ENCODE measurements at places on chromosomes 4 and X.

GRCh38 chr4:88435987-88436693 lies 20.8 kb upstream of the HERC5 start:
- H3K4me3 ChIP-seq = no peak overlapping the region
- no peaks in the 10 kb centered on the region for H3K27me3 ChIP-seq
- no peak for DNase-seq

DNA sequence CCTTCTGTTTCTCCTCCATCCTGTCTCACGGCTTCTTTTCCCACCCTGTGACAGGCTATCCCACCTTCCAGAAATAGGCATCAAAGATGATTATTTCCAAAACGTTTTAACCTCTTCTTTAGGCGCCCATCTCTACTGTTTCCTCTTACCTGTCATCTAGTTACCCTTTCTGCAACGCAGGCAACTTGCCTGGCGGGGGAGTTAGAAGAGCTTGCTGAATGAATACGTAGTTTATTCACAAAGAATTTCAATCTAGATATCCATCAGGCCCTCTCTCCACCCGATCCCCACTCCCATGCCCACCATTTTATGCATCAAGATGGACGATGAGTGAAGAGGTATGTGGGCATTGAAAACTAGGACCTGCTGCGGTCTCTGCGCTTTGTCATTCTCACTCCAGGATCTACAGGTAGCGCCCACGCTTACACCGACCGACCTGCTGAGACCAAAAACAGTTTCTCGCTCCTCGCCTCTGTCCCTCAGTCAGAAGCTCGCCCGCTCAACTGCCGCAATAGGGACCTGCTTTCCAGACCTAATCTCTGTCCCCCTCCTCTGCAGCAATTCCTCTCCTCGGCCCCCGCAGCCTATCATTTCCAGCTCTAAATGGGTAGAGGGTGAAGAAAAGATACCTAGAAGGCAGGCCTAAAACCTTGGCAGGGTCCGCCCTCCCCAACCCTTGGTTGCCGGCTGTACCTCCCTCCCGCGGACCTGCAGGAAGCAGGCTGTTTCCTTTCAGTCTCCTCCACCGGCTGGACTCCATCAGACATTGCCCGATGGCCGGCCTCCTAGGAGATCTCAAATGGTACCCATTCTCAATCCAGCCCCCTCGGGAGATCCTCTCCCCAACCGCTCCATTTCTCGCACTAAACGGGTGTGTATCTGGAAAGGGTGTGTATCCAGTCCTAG lies 624 bp downstream of the BEX5 start:
- H3K36me3 ChIP-seq = no peaks in the 10 kb centered on the region
- H3K27ac ChIP-seq = peak overlapping the region; percentile 94
- DNase-seq = peak; percentile 40
- H3K4me1 ChIP-seq = peaks cover 16% of the 10 kb centered on the region
- H3K4me3 ChIP-seq = peak overlapping the region; percentile 95

GRCh38 chr4:77153006-77153405 lies 4.0 kb upstream of the CCNG2 start:
- no peak overlapping the region for H3K27ac ChIP-seq
- H3K4me1 ChIP-seq = peaks cover 22% of the 10 kb centered on the region
- H3K27me3 ChIP-seq = no peaks in the 10 kb centered on the region
- DNase-seq = no peak
- H3K36me3 ChIP-seq = no peaks in the 10 kb centered on the region

- H3K4me3 ChIP-seq = no peak overlapping the region
- no peak for DNase-seq
- H3K4me1 ChIP-seq = peaks cover 20% of the 10 kb centered on the region
- peak overlapping the region; percentile 64 for H3K27ac ChIP-seq
- H3K36me3 ChIP-seq = peaks cover 5% of the 10 kb centered on the region
- peaks cover 41% of the 10 kb centered on the region for H3K27me3 ChIP-seq
Observed at GRCh38 chr4:30718021-30718542, 2.1 kb upstream of the PCDH7 start.

- H3K4me3 ChIP-seq = no peak overlapping the region
- H3K27ac ChIP-seq = no peak overlapping the region
- H3K36me3 ChIP-seq = no peaks in the 10 kb centered on the region
- no peaks in the 10 kb centered on the region for H3K27me3 ChIP-seq
- H3K4me1 ChIP-seq = peaks cover 2% of the 10 kb centered on the region
Observed at GRCh38 chr4:1030559-1030958, 19.1 kb downstream of the FGFRL1 start.

DNA sequence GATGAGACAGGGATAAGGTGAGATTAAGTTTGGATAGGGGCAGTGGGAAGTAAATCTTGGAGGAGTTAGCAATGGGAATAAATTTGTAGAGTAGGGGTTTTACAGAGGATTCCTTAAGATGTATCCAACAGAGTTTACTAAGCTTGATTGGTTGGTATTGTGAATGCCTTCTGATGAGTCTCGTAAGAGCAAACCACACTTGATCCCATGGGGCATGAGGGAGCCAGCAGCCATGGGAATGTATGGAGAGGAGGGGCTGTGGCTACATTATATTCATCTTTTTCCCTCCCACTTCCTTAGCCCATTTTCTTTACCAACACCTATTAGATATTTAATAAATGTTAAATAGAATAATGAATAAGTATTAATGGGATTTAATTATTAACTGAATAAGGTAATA lies 126.6 kb upstream of the NDST3 start:
- no peak for DNase-seq
- H3K27me3 ChIP-seq = no peaks in the 10 kb centered on the region
- no peak overlapping the region for H3K4me3 ChIP-seq
- H3K27ac ChIP-seq = no peak overlapping the region
- H3K36me3 ChIP-seq = no peaks in the 10 kb centered on the region

GRCh38 chrX:105461016-105461415 lies 240.5 kb upstream of the TEX13A start:
- H3K36me3 ChIP-seq = no peaks in the 10 kb centered on the region
- H3K4me1 ChIP-seq = no peaks in the 10 kb centered on the region
- DNase-seq = no peak
- H3K27ac ChIP-seq = no peak overlapping the region
- no peak overlapping the region for H3K4me3 ChIP-seq

DNA sequence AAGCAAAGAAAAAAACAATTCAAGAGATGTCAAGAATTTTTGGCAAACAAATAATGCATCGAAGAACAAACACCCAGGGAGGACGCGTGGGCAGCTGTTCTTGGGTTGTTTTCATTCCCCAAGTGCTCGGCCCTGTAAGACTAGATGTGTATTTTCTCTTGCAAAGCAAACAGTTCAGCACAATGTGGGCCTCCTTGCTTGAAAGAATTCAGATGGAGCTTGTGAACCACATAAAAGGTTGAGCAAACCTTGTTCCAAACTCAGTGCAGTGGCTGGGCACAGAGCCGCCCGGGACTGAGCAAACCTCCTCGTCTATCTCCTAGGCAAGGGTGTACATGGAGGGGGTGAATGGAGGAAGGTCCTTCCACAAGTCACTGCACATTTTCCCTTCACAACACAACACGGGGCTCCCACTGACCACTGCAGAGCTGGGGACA lies 82.4 kb downstream of the HTRA3 start:
- H3K4me1 ChIP-seq = no peaks in the 10 kb centered on the region
- no peak overlapping the region for H3K4me3 ChIP-seq
- no peak for DNase-seq
- no peaks in the 10 kb centered on the region for H3K36me3 ChIP-seq

- H3K27me3 ChIP-seq = no peaks in the 10 kb centered on the region
- no peak for DNase-seq
- no peaks in the 10 kb centered on the region for H3K4me1 ChIP-seq
- H3K4me3 ChIP-seq = no peak overlapping the region
- H3K27ac ChIP-seq = no peak overlapping the region
Observed at GRCh38 chr4:3413217-3413671, 28.5 kb upstream of the HGFAC start.

DNA sequence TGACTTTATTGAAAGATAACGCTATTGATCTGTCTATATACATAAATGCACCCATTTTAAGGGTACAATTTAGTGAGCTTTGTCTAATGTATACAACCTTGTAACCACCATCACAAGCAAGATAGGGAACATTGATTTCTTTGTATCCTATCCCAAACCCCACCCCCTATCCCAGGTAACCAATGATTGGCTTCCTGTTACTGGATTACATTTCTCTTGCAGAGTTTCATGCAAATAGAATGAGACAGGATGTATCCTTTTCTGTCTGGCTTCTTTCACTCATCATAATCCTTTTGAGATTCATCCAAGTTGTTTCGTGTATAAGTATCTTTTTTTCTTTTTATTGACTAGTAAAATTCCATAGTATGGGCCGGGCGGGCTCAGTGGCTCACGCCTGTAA lies 1.6 kb upstream of the GRIPAP1 start:
- peaks cover 9% of the 10 kb centered on the region for H3K4me1 ChIP-seq
- H3K36me3 ChIP-seq = peaks cover 15% of the 10 kb centered on the region
- peak overlapping the region; percentile 56 for H3K27ac ChIP-seq
- H3K27me3 ChIP-seq = no peaks in the 10 kb centered on the region
- no peak for DNase-seq
